Epithelial cell of proximal tubule (primary cell): ENCODE measurements at places on chromosomes 7 and 10. TPM values are rescaled to one million over a fixed set of nuclear protein-coding genes. Genes with fewer than 3 reads are reported as not detected.

- no peak for DNase-seq
Measured at GRCh38 chr10:123807444-123808035, 84.1 kb downstream of the CPXM2 start.

- no peak for DNase-seq
Measured at GRCh38 chr7:99369767-99370391, 4.7 kb upstream of the ARPC1B start.

GRCh38 chr10:49632406-49633317 lies 18.8 kb downstream of the CHAT start:
- DNase-seq = no peak

WEE2 gene
- not detected in 2 replicates for total RNA-seq

ZNF3 gene
- 16.6 and 20.3 TPM in 2 replicates for total RNA-seq

GRCh38 chr10:92327445-92328433 lies 36.8 kb downstream of the MARCHF5 start:
- DNase-seq = no peak

- no peak for DNase-seq
Measured at GRCh38 chr7:32957326-32958045, at the start of gene FKBP9. TSS of gene FKBP9 (plus strand) at chr7:32957440. CDS start at chr7:32957574, 134 bp downstream.

PNLIPRP3 gene
- total RNA-seq = not detected in 2 replicates

- DNase-seq = no peak
Measured at GRCh38 chr7:123627851-123628250, 26.2 kb downstream of the ASB15 start.

NPFFR1 gene
- 0.14 TPM in 1 of 2 replicates, not detected in the other for total RNA-seq

DNA sequence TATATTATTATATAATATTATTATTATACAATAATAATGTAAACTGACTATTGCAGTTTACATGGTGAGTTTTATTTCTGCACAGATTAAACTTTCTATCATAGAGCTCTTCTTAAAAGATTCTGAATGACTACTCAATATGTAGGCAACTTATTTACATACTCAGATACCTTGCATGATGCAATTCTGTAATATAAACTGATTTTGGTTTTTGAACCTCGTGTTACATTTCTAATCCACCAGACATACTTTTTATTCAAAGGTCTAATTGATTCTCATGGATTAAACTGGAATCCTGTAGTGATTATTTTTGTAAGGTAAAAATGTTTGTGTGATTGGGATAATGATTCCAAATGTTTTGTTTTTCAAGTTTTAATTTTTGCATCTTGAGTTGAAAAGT lies 19.9 kb downstream of the SLC26A4 start:
- DNase-seq = no peak

GRCh38 chr7:105581066-105581811 lies at the start of gene EFCAB10:
TSS of gene EFCAB10 (minus strand) at chr7:105581493. CDS start at chr7:105581463, 30 bp downstream.
- DNase-seq = peak; percentile 72

DNA sequence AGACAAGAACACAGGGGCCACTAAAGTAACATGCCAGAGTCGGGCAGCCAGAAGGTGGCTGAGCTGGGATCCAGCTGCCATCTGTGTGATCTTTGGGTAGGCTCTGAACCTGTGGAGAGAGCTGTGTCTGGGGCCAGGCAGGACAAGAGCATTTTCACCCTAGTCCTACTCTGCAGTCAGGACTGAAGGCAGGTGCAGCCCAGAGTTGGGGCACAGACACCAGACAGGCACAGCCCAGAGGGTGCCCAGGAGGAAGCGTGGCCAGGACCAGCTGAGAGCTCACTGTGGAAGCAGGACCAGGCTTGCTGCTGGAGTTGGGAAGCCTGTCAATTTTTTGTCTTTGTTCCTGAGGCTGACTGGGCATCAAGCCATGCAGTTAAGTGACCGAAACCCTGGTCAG lies 113.6 kb downstream of the ADCY1 start:
- no peak for DNase-seq

DNA sequence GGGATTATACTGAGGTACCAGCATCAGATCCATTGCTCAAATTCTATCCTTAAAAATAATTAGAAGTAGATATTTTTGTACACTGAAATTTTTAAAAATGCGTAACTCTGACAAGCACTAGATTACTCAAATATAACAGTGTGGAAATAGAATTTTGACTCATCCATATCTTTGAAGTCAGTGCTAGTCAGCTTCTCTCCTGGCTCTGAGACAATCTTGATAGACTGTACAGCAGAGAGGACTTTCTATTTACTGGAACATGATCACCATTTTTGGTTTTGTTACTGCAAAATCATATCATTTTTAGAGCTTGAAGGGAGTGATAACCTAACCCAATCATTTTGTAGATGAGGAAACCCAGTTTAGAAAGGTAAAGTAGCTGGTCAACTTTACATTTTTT lies 195.0 kb downstream of the MTERF1 start:
- no peak for DNase-seq

DNA sequence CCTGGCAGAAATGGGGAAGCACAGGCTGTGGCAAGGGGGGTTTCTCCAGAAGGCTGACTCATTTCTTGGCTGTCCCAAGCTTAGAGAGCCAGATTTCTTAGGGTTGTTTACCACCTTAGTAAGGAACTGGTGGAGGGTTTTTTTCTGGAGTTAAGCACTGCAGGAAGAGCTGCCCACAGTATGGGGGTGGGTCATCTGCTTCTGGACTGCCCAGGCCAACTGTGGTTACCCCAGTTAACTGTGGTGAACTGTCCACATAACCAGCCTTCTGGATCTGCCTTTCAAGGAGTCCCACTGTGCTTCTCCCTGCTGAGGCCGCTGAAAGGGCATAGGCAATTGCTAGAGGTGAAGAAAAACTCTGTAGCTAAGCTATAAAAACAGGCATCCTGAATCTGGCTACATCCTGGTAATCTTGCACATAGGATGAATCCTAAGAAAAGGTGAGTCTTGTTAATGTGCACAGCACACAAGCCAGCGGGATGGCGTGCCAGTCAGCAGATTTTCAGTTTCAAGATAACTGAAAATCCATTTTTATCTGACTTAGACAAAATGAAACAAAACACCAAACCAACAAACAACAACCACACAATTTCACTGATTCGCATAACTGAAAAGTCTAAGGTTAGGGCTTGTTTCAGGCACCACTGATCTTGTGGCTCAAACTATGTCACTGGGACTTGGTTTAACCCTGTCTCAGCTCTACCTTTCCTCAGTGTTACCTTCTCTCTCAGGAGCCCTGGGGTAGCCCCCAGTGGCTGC lies 21.6 kb upstream of the TSPAN33 start:
- DNase-seq = peak; percentile 75

SLC18A3 gene
- total RNA-seq = not detected in 2 replicates

- DNase-seq = no peak
Measured at GRCh38 chr10:85618841-85619240, 747.8 kb downstream of the GRID1 start.

- no peak for DNase-seq
Measured at GRCh38 chr10:61987951-61988379, 86.5 kb downstream of the ARID5B start.

DNA sequence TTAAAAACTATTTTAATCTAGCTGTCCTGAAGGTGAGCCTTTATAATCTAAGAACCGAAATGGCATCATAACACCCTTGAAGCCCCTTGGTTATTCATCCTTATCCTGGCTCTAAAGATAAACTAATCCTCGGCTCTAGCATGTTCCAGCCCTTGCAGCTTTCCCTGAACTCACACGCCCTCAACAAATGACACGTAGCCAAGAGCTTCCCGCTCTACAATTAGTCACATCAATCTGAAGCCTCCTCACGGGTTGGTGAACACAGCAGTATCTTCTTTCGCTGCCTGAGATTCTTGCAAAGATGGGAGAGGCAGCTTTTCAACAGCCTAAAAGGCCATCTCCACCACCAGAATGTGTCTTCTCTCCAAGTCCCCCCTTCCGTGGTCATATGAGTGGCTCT lies 4.1 kb downstream of the FRMD4A start:
- DNase-seq = no peak

GRCh38 chr10:12748186-12748585 lies 253.3 kb downstream of the CCDC3 start:
- DNase-seq = no peak

ADCY1 gene
- 0.51 and 1.2 TPM in 2 replicates for total RNA-seq

GRCh38 chr7:131633342-131633843 lies 77.0 kb upstream of the PODXL start:
- no peak for DNase-seq
